H1 (cell line): ENCODE measurements at places on chromosomes 2 and 18.
A peak's percentile ranks its signal among the peaks of the same experiment; 100 is the strongest.

GRCh38 chr2:203484266-203485112, 50.6 kb downstream of the RAPH1 start:
- DNase-seq = no peak

DNA sequence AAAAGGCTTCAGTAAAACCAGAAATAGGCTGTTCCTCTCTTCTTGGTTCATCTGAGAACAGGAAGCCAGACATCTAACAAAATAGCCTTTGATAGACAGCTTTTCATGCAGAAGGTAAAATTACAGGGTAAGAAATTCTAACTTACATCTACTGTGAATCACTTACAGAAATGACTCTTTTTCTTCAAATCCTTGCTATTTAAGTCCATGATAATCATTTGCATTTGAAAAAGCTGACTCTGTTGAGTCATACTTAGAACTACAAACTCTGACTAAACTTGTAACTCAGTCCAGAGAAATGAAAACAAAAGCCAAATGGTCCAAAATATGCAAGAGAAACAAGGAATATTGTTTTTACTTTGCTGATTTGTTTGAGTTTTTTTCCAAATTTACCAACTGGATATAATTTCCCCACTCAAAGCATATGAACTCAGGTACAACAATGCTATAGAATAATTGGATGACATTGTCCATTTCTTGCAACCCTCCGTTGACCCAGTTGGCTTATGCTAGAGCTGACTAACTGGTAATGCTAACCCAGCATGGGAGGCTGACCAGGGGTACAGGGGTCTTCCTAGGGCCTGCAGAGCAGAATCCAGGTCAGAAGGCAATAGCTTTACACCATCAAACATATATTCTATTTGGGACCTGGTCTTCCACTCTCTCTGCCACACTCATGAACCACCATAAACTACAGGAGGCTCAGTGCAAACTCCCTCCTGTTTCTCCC, 18.8 kb upstream of the MREG start:
- no peak for DNase-seq

DNA sequence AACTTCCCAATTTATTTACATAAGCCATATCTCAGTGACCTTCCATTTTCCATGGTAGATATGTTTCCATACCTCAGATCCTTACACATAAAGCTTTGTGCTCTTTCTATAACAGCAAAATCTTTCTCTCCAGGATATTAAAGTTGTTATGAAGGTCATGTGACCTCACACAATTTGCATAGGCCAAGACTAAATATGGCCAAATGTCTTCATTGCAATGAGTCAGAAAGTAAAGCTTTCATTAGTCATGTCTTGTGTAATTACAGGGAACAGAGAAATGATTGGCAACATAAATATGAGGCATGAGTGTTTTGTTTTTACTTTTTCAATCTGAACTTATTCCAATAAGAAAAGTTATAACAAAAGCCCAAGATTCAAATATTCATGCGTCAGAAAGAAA, 243.5 kb downstream of the ASXL3 start:
- no peak for DNase-seq

DNA sequence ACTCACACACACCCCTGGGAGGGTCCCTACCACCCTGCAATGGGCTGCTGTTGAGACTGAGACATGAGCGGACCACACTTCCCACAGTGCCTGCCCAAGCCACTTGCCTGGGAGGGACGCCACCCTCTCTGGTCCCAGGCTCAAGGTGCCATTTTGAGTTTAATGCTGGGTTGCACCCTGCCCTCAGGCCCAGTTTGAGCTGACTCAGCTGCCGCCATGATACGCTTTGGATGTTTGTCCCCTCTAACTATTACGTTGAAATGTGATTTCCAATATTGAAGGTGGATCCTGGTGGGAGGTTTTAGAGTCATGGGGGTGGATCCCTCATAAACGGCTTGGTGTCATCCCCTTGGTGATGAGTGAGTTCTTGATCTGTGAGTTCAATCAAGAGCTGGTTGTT, 76.4 kb upstream of the DYNC1I2 start:
- no peak for DNase-seq

DNA sequence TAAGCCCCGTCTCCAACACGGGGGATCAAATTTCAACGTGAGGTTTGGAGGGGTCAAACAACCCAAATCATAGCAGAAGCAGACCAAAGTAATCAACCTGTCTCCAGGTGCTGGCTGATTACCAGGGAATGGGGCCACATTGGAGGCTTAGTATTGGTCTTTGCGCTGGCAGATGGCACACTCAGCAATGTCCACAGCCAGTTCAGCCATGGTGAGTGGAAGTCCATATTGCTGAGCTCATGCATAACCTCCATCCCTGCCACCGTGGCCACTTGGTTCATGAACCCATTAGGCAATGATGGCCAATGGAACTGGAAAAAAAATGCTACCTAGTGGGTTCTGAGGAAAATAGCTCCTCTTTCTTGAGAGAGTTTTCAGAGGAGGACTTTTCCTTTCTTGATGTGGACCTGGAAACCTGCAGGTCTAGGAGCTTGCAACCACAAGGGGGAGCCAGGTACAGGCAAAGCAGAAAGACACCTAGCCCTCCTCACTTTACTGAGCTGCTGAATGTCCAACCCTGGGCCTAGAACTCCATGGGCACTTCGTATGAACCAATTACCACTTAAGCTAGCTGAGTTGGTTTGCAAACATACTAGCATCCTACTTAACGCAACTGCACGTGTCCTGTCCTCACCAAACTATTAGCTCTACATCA, 128.0 kb upstream of the GYPC start:
- peak; percentile 39 for DNase-seq

- DNase-seq = no peak
Observed at GRCh38 chr2:202014318-202014717, 19.3 kb upstream of the FZD7 start.

GRCh38 chr2:226057914-226058313, 658.4 kb downstream of the NYAP2 start:
- no peak for DNase-seq

DNA sequence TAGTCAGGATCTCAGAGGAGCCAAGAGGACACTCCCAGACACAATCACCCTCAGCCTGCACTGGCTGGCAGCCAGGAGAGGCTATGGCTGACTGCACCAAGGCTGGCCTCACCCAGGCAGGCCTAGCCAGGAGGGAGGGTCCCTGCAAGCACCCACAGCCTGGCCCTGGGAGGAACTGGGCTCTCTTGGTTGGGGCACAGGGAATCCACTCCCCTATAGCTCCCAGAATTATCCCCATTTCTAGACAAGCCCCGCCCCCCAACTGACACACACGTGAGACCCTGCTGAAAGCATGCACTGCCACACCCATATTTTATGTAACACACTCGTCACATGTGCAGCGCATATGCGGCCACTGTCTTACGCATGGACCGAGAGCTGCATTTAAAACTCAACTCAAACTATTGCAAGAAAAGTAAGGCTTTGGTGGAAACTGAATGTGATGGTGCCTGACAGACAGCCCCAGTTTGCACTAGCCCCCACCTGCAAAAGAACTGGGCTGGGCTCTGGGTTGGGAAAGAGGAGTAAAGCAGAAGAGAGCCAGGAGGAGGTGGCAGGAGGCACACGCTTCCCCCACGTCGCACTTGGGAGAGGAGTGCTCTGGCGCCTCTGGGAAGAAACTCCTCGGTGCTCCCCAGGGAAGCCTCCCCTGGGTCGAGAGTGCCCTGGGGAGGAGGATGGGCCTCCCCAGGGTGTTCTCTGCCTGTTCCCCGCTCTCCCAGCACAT, 28.9 kb upstream of the ARHGEF4 start:
- no peak for DNase-seq

DNA sequence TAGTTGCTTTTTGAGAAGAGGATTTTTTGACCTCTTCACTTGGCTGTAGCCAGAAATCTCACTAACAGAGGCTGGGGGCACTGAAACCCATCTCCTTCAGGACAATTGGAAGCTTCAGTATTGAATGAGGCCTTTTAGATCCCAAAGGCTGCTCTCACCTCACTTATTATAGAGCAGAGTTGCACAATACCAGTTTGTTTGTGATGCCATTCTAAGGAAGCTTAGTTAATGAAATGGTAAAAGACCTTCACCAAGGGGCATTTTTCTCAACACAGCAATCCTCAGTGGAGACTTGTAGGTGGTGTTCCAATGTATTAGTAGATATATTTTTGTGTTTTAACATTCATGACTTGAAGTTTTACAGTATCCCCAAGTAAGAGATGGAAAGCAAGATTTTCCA, 71.0 kb upstream of the RFX8 start:
- DNase-seq = no peak

DNA sequence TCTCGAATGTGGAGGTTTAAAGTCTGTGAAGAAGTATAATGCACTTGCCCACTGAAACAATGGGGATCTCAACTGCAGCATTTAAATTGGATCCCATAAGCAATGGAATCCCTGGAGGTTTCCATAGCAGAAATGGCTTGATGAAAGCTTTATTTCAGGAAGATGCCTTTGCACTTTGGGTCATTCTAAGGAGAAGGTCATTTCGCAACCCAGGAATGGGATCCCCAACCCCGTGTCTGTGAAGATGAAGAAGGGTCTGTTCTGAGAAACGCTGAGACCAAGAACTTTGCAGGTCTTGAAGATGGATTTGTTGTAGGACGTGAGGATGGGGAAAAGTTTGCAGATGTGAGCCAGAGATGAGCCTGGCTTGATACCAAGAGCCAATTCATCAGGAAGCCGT, 1.8 kb upstream of the KCNG3 start:
- DNase-seq = no peak

- no peak for DNase-seq
Observed at GRCh38 chr2:6184532-6185292, 492.5 kb downstream of the SOX11 start.

GRCh38 chr2:75828826-75829225, 118.1 kb upstream of the GCFC2 start:
- DNase-seq = no peak

DNA sequence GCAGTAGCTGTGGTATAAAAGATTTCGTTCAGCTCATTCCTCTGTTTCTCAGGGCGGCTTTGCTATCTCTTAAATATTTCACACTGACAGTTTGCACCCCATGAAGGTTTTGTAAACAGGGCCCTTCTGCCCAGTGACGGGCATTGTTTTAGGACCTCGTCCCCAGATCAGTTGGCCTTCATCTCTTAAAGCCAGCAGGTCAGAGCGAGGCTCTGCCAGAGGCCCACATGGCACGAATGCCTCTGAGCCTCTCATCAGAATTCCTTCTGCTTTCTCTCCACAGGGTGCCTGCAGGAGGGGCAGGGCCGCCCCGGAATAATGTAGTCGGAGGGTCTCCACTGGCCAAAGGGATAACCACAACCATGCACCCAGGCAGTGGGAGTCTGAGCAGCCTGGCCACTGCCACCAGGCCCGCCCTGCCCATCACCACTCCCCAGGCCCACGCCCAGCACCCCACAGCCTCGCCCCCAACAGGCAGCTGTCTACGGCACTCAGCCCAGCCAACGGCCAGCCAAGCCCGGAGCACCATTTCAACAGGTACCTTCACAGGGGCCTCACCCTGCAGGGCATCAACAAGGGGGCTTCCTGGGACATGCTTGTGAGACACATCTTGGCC, 177.0 kb downstream of the SEPTIN10 start:
- DNase-seq = no peak

GRCh38 chr2:105739944-105740530, 4.7 kb upstream of the NCK2 start:
- DNase-seq = no peak
